H1 (cell line): ENCODE measurements at places on chromosomes 2 and 18.

DNA sequence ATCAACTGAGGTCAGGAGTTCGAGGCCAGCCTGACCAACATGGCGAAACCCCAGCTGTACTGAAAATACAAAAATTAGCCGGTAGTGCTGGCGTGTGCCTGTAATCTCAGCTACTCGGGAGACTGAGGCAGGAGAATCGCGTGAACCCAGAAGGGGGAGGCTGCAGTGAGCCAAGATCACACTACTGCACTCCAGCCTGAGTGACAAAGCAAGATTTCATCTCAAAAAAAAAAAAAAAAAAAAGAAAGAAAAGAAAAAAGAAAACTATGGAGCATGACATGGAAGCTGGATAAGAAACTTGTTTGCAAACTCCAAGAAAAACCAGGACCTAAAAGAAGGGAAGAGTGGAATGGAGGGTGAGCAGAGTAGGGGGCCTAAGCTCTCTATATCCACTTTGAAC, 1.9 kb upstream of the CHMP1B start:
- DNase-seq = peak; percentile 17

GRCh38 chr18:49094136-49094535, 143.4 kb upstream of the SMAD7 start:
- no peak for DNase-seq

DNA sequence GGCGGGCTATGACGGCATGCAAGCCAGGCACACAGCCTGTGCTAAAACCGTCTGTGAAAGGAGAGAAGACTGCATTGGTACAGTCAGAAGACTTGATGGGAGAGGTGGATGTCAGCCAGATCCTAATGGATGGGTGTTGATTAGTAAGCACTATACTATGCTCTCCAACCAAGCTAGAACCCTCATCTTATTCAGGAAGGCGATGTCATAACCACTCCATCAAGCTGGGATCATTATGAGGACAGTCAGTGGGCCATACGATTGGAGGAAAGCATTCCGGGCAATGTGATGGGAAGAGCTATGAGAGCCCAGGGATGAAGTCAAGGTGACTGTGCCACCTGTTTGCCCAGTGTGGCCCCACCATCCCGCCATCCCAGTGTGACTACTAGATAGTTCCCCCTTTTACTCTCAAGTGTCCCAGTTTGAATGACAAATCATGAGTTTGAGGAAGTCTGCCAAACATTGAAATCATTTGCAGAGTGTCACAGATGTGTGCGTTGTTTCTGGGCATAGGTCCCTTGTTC, 66.4 kb downstream of the MRPS9 start:
- no peak for DNase-seq

GRCh38 chr18:26429535-26430226, 118.7 kb downstream of the KCTD1 start:
- no peak for DNase-seq

- no peak for DNase-seq
Measured at GRCh38 chr18:58021504-58021903, 22.5 kb upstream of the NEDD4L start.

DNA sequence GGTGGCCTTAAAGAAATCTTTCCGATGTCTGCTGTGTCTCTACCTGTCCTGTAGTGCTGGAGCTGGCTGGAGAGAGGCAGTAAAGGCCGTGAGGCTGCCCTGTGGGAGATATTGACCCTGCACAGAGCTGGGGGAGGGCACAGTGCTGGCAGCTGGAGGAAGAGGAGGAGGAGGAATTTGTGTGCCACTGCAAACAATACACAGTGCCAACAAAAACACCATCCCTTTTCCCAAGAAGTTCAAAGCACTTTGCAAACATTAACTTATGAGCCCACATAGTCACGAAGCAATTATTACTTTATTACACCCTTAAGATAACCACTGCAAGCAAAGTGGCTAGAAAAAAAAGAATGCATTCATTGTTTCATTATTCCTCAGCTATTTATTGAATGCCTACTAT, 45.0 kb upstream of the CYTIP start:
- DNase-seq = no peak

GRCh38 chr18:63063171-63063570, 256.4 kb downstream of the BCL2 start:
- DNase-seq = no peak

- DNase-seq = no peak
Measured at GRCh38 chr2:48233005-48233404, 296.9 kb upstream of the STON1 start.

GRCh38 chr2:235495373-235496238, 1.8 kb downstream of the AGAP1 start:
- DNase-seq = no peak

DNA sequence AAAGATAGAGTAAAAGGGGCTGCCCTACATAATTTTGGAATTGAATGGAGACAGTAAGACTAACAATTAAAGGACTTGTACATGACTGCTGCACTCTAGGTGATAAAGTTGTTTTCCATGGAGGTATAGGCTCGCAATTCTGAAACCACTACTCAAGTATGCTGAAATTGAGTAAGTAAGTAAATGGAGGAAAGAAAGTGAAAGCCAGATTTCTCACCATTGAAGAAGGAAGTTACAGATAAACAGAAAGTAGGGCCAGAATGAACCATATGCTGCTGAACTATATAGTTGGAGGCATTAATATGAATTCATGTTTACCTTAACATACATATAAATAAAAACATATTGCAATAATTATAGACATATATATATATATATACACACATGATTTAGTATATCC, 225.7 kb upstream of the ST6GAL2 start:
- no peak for DNase-seq

- DNase-seq = no peak
Measured at GRCh38 chr2:54240515-54241469, 15.2 kb downstream of the TSPYL6 start.

DNA sequence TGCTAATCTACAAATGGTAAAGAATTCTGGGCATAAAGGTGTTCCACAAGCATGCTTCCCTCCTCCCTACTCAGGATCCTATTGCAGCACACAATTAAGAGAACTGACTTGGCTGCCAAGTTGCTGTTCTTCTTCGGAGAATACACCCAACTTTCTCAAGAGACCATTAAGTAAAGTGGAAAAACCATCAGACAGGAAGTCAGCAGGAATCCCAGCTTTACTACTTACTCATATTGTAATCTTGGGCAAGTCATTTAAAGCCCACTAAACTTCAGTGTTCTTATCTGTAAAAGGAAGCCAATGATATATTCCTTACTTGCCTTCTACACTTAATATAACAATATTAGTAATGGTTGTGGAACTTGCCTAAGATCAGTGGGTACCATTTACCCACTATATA, 37.8 kb downstream of the PSTPIP2 start:
- no peak for DNase-seq

GRCh38 chr2:127358044-127358443, 29.7 kb downstream of the MAP3K2 start:
- no peak for DNase-seq

DNA sequence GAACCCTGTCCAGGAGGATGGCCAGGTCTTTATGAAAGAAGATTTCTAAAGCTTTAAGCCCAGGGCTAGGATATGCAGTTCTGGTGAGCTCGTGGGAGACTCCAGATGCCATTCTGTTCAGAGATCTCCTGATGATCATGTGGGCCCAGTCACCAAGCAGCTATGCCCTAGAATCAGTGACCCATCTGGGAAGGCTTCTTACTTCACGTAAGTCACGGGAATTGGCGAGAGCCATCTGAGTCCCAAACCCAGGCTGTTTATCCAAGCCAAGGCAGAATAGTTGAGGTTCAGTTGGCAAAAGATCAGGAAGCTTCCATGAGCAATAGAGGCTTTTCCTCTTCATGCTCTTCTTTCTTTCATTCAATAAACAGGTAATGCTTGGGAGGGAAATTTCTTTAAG, 23.9 kb downstream of the ANTXR1 start:
- no peak for DNase-seq

GRCh38 chr18:64333584-64333983, 184.7 kb upstream of the LINC00305 start:
- no peak for DNase-seq
